ENCODE measurements at places on chromosomes 4 and X.

DNA sequence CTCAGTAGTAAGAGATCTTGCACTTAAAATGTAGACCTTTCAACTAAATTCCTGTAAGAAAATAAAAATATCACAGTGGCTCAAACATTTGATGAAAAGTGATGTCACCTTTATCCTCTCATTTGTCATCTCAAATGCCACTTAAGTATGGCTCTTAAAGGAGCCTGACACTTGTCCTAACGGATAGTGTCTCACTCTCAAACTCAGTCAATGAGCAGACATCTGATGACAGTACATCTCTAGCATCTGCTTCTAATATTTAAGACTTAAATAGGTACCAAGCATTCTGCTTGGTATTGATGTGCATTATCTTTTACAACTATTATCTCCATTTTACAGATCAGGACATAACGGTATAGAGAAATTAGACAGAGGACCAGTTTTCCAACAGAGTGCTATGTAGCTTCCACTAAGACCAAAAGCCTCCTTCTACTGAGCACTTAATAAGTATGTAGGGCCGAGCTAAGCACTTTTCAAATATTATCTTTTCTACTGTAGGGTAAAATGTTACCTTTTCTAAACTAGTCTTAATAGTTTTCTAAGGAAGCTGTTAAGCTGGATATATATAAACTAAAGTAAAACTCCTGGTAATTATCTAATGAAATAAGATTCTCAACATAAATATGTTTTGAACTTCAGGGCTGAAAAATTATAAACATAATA, 110.2 kb downstream of the PDE5A start:
- DNase-seq, result no peak

DNA sequence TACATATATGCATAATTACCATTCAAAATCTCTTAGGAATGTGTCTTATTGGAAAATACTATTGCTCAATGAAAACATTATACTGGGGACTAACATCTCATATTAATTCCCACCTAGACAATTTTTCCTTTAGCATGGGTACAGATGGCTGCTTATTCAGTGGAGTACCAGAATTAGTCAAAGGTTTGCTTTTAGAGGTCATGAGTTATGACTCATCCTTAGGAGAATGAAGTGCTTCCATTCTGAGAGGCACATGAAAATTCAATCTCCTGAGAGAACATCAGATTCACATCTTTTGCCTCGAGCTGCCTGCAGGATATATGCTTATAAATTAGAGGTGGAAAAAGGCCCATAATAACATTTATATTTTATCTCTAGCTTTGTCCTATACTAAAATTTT, 378.0 kb upstream of the DMD start:
- DNase-seq, result no peak

GRCh38 chr4:140719022-140719421, 37.2 kb downstream of the TBC1D9 start:
- DNase-seq, result no peak

DNA sequence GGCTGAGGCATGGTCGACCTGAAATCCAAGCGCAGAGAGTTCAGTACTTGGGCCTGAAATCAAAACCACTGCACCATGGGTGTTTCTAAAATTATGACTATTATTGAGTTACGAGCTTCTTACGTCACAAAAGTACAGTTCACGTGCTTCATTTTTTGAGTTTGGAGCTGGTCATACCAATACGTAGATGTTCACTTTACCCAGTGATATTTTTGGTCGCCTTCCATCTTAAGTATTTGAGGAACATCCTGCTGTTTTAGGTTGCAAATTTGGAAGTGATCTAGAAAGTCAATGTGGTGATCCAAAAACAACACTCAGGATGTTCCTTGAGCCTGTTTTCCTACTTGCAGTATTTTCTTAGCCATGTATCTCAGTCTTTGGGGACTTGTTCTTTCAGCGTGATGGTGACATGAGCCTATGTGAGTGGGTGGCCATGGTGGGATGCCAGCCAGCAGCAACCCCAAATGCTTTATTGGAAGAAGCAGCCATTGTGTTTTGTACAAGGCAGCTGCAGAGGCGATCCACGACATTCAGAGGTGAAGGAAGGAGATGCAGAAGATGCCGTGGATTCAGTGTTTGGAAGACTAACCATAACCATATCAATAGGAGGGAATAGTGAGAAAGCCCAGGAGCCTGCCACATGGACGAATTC, 28.7 kb downstream of the LDB2 start:
- DNase-seq, result no peak

DNA sequence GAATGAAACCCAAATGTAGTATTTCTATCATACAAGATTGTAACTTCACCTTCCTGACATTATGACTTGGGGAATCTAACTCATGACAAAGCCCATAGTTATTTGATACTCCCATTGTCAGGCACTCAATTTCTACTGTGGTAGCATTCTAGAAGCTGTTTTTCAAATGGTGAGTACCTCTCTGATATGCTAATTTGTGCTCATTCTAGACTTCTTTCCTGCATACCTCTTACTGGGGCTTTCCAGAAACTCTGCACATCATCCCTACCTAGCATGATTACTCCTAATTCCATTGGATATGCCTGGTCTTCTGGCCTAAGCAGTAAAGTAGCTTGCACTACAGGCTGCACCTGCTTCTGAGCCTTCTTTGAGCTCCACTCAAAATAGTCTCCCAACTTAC, 50.4 kb upstream of the TMEM184C start:
- no peak for DNase-seq

- DNase-seq, result no peak
Observed at GRCh38 chrX:105121186-105121585, 99.3 kb downstream of the TEX13A start.

DNA sequence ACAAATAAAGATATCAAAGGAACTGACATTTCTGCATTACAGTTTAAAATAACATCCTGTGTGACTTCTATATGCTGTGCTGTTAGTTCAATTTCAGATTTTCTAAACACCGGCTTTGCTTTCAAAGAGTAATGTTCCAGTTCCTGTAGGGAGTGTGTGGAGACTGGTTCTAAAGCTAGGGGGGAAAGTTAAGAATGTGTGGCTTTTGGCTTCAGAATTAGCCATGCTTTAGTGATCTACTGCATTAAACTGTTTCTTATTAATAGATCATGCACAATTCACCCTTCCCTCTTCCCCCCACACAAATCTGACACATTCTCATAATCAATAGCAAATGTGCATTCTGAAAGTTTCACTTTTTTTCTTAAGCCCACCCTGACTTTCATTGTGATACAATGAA, 32.0 kb upstream of the DKK2 start:
- DNase-seq, result no peak

GRCh38 chr4:98506462-98507132, 151.8 kb downstream of the TSPAN5 start:
- no peak for DNase-seq

- DNase-seq, result no peak
Observed at GRCh38 chrX:42988700-42989099, 210.7 kb upstream of the PPP1R2C start.

DNA sequence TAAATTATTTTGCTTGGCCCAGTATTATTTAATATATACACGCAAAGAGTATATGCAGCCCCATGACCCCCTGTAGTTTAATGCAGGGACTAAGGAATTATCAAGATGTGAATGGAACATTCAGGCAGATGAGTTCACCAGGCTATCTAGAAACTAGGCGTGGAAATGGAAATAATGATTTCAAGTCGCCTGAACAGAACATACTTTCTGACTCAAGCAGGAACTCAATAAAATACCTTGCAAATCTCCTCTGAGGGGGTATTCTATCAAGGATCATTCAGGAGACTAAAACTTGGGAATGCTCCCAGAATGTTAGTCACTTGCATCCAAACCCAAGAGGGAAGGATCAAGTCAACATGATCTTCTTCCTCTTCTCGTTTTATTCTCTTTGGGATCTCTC, 59.6 kb upstream of the RASSF6 start:
- no peak for DNase-seq

GRCh38 chr4:33262824-33263223, 2542.7 kb downstream of the PCDH7 start:
- DNase-seq, result no peak

DNA sequence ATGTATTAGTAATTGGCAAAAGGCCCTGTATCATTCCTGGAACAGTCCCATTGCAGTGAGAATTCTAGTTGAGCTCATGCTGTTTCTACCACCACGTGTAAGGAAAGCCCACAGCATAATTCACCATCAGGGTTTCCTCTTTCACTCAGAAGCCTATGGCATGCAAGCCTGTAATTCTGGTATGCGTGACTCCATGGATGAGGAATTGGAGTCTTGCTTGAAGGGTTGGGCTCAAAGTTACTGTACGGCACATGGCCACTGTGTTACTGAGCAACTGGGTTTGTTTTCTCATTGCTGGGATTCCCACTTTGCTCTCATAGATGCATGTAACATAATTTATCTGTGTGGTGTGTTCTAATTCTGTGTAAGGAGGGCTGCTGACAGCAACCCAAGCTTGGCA, 132.3 kb upstream of the NR3C2 start:
- DNase-seq, result no peak

- DNase-seq, result no peak
Observed at GRCh38 chrX:110226931-110227330, 91.0 kb downstream of the AMMECR1 start.

DNA sequence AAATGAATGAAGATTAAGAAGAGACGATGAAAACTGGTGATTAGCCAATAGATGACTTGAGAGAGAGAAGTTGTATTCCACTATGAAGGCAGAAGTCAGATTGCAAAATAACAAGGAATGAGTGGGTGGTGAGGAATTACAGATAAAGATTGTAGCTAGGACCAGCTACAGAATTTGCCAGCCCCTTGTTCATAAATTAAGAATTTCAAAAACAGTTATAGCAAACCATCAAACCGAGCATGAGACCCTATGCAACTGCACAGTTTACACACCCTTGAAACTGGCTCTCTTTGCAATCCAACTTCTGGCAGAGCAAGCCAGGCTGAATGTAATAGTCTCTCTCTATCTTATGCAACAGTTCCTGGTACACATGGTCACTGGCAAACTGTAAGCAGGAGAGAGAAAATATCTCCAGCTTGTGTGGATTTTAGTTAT, 35.2 kb downstream of the STAP1 start:
- DNase-seq, result no peak

- no peak for DNase-seq
Observed at GRCh38 chr4:182245541-182246215, 2.5 kb downstream of the TENM3 start.

DNA sequence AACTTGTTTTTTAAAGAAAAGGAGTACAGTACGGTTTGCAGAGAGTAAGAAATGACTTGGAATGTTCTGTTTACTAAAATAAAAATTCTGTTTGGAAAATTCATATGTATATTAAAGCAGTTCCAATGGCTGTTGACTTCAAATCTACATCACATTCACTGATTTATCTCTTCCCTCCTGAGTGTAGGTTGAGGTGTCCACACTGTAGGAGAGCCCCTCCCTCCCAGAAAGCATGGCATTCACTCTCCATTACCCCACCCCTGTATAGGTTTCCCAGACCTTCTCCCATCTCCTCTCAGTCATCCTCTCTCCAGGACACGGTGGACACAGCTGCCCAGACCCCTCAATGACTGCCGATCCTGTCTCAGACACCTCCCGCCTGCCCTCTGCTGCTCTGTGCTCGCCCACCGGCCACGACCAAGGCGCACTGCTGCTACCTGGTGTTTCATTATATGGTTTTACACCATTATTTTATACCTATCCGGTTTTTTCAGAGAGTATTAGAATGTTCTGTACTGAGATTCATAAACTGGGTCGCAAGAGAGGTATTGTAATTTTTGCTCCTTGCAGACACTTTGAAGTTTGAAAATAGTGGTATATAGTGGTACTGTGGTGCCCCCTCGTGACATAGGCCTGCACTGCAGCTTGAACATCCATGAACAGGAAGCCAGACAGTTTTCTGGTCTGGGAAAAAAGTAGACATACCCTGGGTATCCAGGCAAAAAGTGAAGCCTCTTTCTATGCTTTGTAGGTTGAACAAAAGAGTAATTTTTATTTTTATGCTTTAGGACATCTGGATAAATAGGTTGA, 38.8 kb upstream of the BEX4 start:
- DNase-seq, result no peak

DNA sequence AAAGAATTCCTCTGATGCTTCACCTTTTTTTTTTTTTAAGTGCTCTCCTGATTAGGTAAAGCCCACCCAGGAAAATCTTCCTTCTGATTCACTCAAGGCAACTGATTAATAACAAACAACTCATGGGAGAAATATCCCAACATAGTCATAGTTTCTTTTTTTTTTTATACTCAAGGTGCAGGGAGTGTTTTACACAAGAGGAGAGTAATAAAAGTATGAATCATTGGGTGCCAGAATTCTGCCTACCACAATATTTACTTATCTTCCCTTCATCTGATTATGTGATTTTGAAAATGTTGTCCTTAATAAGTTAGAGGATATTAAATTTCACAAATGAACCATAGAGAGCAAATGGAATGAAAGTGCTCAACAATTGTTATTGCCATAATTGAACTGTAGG, 329.9 kb downstream of the TECRL start:
- no peak for DNase-seq

DNA sequence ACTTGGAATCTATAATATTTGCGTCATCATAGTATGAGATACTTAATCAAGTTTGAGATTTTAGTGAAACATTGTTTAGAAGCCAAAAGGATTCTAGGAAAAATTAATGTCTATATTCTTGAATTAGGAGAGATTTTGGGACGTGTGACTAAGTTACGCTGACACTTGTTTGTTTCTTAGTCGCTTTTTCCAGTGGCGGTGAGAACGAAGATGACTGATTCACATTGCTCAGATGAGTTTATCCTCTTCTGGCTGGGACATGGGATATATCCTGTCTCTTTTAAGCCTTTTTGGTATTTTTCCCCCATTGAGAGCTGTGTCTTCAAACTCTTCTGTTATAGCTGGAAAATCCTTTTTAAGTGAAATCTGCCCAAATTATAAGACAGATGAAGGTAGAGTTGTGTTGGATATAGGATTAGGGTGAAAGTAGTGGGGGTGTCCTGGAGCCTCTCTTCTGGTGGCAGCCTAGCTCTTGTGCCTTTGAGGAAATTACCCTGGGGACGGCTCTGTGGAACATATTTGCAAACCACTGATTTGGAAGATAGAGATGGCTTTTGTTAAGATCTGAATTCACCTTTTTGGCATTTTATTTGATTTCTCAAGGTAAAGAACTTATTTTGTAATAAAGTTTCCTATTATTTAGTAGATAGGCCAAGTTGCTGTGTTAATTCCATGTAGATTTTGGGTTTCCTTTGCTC, 49.7 kb downstream of the HTT start:
- no peak for DNase-seq

- DNase-seq, result no peak
Observed at GRCh38 chrX:29468911-29469494, 746.4 kb upstream of the MAGEB2 start.

GRCh38 chrX:57453901-57454300, 137.9 kb upstream of the ZXDB start:
- no peak for DNase-seq

GRCh38 chr4:7658341-7659204, 223.8 kb upstream of the PSAPL1 start:
- DNase-seq, result no peak

- DNase-seq, result no peak
Observed at GRCh38 chr4:148164557-148164956, 277.7 kb downstream of the NR3C2 start.

- no peak for DNase-seq
Observed at GRCh38 chr4:126899331-126899801, 733.4 kb upstream of the INTU start.

GRCh38 chr4:114597410-114598115, 1.0 kb upstream of the UGT8 start:
- DNase-seq, result no peak

- no peak for DNase-seq
Observed at GRCh38 chr4:185222598-185222997, 13.2 kb downstream of the SNX25 start.

- DNase-seq, result no peak
Observed at GRCh38 chr4:102601586-102602227, 100.5 kb downstream of the NFKB1 start.

GRCh38 chr4:189787216-189788031, 153.2 kb upstream of the FRG1 start:
- no peak for DNase-seq
